ENCODE measurements at places on chromosomes 2 and 18. TPM values are rescaled to one million over a fixed set of nuclear protein-coding genes. Genes with fewer than 3 reads are reported as not detected.
A peak's percentile ranks its signal among the peaks of the same experiment; 100 is the strongest.

DNA sequence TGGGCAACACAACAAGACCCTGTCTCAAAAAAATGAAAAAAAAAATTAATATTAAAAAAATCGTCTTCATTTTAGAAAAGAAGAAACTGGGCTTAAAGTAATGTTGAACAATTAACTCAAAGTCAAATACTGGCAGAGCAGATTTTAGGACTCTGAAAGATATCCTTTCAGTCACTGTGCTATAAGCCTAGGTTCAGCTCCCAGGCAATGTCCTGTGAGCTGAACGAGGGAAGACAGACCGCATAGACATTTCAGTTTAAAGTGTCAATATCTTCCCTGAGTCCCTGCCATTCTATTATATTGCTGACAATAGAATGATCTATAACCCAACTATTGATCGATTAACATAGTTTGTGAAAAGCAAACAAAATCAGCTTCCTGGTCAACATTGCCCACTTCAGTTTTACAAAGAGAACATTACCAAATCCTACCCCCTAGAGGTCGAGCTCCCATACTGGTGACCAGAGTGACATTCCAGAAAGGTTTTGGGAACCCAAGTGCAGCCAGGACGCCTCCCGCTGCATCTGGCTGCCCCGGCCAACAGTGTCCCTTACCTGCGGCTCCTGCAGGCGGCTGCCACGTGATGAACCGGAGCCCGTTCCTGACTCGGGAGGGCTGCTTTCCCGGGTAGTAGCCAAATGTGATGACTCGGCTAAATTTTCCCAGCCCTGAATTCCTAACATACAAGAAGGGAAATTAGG, 639 bp downstream of the MRO start:
- no peak overlapping the region for H3K27ac ChIP-seq
- H3K4me1 ChIP-seq = no peaks in the 10 kb centered on the region

DUSP19 gene
- total RNA-seq = 1.3 TPM

HADHB gene
- 106 TPM for total RNA-seq

MARS2 gene
- 8.7 TPM for total RNA-seq

DNA sequence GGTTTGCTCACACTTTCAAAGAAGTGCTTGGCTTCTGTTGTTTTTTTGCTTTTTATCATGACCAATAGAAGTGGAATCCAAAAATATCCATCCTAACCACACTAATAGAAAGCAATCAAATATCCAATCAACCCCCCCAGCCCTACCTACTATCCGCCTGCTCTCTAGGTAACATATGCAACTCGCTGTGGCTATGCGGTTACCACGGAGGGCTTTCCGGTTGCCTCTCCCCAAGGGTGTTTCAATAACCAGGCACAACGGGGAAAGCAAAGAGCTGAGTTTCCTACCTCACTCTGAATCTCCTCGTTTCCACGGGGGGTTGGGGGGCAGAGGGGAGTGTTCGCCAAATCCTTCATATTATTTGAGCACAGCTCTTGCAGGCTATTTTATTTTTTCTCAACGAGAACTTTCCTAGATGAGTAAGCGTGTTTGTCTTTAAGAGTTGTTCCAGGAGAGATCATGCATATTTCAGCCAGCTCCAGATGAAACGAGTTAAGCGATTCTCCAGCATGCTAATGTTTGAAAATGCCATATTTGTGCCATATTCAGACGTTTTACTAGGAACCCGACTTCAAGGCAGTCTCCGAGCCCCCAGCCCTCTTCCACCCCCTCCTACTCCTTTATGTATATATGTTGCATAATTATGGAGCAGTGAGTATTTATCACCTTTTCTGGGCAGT, 30.3 kb downstream of the PAX3 start:
- no peaks in the 10 kb centered on the region for H3K4me1 ChIP-seq
- H3K4me3 ChIP-seq = no peak overlapping the region
- H3K36me3 ChIP-seq = no peaks in the 10 kb centered on the region
- H3K27me3 ChIP-seq = peaks cover 3% of the 10 kb centered on the region

DNA sequence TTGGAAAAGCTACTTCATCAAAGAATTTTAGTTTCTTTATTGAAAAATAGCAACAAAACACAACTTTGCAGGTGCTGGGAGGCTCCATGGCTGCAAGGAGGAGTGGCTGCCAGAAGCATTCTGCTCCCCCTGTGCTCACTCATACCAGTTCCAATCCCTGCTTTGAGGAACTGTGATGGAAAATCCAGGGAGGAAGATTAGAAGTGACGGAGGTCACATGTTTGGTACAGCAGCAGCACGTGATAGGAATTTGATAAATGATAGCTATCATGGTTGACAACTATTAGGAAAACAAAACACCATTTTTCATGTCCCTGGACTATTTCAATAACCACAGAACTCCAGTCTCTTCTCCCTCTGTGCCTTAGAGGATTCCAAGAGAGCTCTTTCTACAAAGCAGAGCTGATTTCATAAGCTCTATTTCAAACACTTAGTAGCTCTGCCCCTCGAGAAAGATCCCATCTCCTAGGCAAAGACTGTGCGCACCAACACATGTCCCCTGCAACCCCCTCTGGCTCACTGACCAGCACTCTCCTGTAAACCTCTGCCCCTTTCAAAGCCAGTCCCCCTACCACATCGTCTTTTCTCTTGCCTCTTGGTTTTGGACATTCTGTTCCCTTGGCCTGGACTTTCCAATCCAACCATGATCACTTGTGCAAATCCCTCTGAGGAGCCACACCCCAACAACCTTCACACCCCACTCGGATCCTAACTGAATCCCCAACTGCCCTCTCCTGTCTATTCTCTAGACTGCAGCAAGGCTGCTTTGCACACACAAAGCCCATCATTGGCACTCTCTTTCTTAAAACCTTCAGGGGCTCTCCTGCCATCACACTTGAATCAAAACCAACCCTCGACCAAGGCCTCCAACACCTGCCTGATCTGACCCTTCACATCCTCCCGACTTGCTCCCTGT, 352.4 kb upstream of the PKDCC start:
- no peaks in the 10 kb centered on the region for H3K4me1 ChIP-seq
- no peak overlapping the region for H3K4me3 ChIP-seq
- H3K27me3 ChIP-seq = no peaks in the 10 kb centered on the region
- no peak for DNase-seq

GRCh38 chr2:201447086-201447485, 4.2 kb downstream of the TRAK2 start:
- no peaks in the 10 kb centered on the region for H3K36me3 ChIP-seq
- no peak overlapping the region for H3K4me3 ChIP-seq
- H3K27me3 ChIP-seq = no peaks in the 10 kb centered on the region
- no peak overlapping the region for H3K27ac ChIP-seq
- H3K4me1 ChIP-seq = peaks cover 6% of the 10 kb centered on the region

GPR39 gene
- total RNA-seq = 9.0 TPM

DNA sequence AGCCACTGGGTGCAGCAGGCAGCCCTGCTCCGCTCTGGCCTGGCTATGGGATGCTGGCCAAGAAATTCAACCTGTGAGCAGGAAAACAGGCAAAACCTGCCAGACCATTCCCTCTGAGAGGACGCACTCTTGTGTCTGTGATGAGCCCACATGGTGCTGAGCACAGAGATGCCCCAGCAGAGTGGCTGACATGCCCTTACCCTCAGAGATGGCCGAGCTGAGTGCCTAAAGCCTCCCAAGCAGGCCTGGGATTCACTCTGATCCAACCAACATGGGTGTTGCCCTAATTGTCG, 34.3 kb upstream of the TAF1B start:
- no peaks in the 10 kb centered on the region for H3K36me3 ChIP-seq
- H3K27me3 ChIP-seq = no peaks in the 10 kb centered on the region
- H3K4me1 ChIP-seq = no peaks in the 10 kb centered on the region
- no peak overlapping the region for H3K27ac ChIP-seq
- DNase-seq = no peak
- no peak overlapping the region for H3K4me3 ChIP-seq

GRCh38 chr18:73980289-73980979, 167.2 kb downstream of the FBXO15 start:
- no peaks in the 10 kb centered on the region for H3K4me1 ChIP-seq
- no peaks in the 10 kb centered on the region for H3K27me3 ChIP-seq
- no peak overlapping the region for H3K4me3 ChIP-seq
- no peaks in the 10 kb centered on the region for H3K36me3 ChIP-seq
- no peak overlapping the region for H3K27ac ChIP-seq

DNA sequence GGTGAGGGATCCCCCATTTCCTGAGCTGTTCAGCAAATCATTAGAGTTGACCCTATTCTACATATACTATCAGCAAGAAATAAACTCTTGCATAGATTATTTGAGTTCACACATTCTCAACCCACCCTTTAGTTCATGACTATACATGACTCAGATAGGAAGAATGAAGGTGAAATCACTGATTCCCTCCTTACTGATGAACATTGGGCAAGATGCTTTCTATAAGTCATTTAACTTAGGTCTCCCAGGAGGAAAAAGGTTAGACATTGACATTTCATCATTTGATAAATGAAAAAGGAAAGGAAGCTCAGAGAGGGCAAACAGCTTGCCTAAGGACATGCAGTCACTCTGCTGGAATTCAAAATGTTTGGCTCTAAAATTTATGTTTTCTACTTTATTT, 408.0 kb downstream of the TMEM182 start:
- no peaks in the 10 kb centered on the region for H3K36me3 ChIP-seq
- no peaks in the 10 kb centered on the region for H3K27me3 ChIP-seq
- DNase-seq = no peak

ASXL3 gene
- total RNA-seq = 0.74 TPM

- H3K4me1 ChIP-seq = no peaks in the 10 kb centered on the region
- no peak overlapping the region for H3K4me3 ChIP-seq
- no peaks in the 10 kb centered on the region for H3K36me3 ChIP-seq
- no peak overlapping the region for H3K27ac ChIP-seq
- no peak for DNase-seq
Measured at GRCh38 chr18:24482821-24483220, 22.4 kb downstream of the HRH4 start.

REG3A gene
- not detected for total RNA-seq

- H3K27me3 ChIP-seq = no peaks in the 10 kb centered on the region
- no peaks in the 10 kb centered on the region for H3K36me3 ChIP-seq
- peak overlapping the region; percentile 45 for H3K27ac ChIP-seq
- H3K4me3 ChIP-seq = no peak overlapping the region
- peak; percentile 65 for DNase-seq
- peaks cover 16% of the 10 kb centered on the region for H3K4me1 ChIP-seq
Measured at GRCh38 chr2:224816816-224817215, 100.7 kb upstream of the CCDC195 start.

DNA sequence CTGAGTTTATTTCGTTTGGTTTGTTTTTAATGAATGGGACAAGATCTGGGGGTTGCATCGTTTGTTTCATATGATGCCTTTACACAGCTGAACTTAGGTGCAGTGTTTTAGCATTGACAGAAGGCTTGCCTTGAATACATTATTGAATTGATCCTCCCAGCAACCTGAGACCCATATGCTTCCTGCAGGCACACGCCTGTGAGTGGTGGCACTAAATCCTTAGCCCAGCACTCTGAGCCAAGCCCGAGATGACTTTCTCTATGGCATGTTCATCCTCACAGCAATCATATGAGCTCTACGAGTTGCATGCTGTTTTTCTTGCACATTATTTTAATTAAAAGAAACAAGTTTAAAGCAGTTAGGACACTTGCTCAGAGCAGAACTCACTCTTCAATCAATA, 47.8 kb upstream of the AGAP1 start:
- no peaks in the 10 kb centered on the region for H3K36me3 ChIP-seq
- H3K4me3 ChIP-seq = no peak overlapping the region
- H3K4me1 ChIP-seq = no peaks in the 10 kb centered on the region
- H3K27ac ChIP-seq = no peak overlapping the region
- no peak for DNase-seq

- H3K36me3 ChIP-seq = no peaks in the 10 kb centered on the region
- no peaks in the 10 kb centered on the region for H3K4me1 ChIP-seq
- H3K4me3 ChIP-seq = no peak overlapping the region
- no peak for DNase-seq
- no peak overlapping the region for H3K27ac ChIP-seq
- no peaks in the 10 kb centered on the region for H3K27me3 ChIP-seq
Measured at GRCh38 chr18:33918571-33918970, 306.1 kb downstream of the NOL4 start.

DNA sequence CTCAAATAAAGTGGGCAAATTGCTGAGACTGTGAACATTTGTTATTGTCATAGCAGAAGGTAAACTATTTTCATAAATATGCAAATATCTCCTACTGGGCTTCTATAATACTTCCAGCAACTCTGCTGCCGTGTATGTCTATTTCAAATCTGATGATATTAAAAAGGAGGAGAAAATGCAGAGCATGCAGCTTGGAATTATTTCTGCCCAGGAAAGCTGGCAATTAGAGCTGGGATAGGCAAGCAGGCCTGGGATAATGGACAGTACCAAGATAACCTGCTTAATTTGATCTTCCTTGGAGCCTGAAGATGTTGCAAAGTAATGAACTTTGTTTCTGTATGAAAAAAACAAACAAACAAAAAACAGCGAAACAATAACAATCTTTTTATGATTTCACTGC, 72.8 kb downstream of the HNMT start:
- H3K4me1 ChIP-seq = no peaks in the 10 kb centered on the region
- no peaks in the 10 kb centered on the region for H3K36me3 ChIP-seq
- H3K27me3 ChIP-seq = no peaks in the 10 kb centered on the region
- no peak for DNase-seq

- DNase-seq = no peak
- H3K4me3 ChIP-seq = no peak overlapping the region
Measured at GRCh38 chr2:66478731-66479316, 43.9 kb downstream of the MEIS1 start.

- no peaks in the 10 kb centered on the region for H3K4me1 ChIP-seq
- no peaks in the 10 kb centered on the region for H3K36me3 ChIP-seq
- H3K27me3 ChIP-seq = peaks cover 14% of the 10 kb centered on the region
- no peak for DNase-seq
- H3K27ac ChIP-seq = no peak overlapping the region
Measured at GRCh38 chr2:38037757-38038621, 38.0 kb downstream of the CYP1B1 start.

DNA sequence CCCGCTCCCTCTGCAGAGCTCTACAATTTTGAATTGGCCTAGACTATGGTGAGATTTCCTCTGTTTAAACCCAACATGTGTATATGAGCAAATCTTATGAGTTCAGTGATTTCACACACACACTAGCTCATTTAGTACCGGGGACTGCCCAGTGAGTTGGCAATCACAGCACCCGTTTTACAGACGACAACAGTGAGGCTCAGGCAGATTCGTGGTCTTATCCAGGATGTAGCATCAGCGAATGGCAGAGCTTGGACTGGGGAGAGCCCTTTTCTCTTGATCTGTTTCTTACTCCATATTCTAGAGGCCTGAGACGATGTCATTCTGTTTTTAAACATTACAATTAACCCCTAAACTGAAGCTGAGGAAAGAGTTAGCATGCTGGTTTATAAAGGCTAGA, 419.9 kb downstream of the NBAS start:
- H3K36me3 ChIP-seq = no peaks in the 10 kb centered on the region
- H3K4me3 ChIP-seq = no peak overlapping the region
- H3K27me3 ChIP-seq = no peaks in the 10 kb centered on the region
- DNase-seq = no peak
- no peaks in the 10 kb centered on the region for H3K4me1 ChIP-seq

DNA sequence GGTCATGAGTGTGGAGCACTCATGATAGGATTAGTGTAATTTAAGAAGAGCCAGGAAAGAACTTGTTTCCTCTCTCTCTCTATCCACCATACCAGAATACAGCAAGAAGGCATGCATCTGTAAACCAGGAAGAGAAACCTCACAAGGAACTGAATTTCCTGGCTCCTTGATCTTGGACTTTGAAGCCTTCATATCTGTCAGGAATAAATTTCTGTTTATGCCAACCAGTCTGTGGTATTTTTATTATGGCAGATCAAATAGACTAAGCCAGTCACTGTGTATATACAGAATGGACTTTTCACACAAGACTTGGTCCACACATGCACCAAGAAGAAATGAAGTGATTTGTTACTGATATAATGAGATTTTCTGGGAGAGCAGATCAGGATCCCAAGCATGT, 930.1 kb upstream of the TMEFF2 start:
- H3K27ac ChIP-seq = no peak overlapping the region
- no peaks in the 10 kb centered on the region for H3K27me3 ChIP-seq
- DNase-seq = no peak
- H3K4me1 ChIP-seq = no peaks in the 10 kb centered on the region

Data from Panc1 (cell line).